ENCODE measurements at places on chromosomes 3 and 15.

DNA sequence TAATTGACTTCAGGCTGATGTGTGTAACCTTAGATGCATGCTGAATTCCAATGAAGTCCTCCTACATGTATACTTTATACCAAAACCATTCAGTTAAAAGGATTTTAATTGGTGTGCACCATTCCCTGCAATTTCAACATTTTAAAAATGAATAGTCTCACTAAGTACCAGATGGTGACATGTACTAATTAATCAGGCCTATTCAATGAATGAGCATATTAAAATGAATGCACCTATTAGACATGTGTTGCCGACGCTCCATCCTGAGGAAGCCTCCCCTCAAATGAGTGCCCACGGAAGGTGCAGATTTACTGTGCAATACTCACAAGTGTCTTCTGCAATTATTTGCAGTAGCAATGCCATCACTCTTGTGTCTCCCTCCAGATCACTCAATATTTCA lies 124.7 kb upstream of the TSPAN3 start:
- no peak for DNase-seq

- no peak for DNase-seq
These were observed 2.8 kb downstream of the FURIN start for GRCh38 chr15:90871139-90871715.

DNA sequence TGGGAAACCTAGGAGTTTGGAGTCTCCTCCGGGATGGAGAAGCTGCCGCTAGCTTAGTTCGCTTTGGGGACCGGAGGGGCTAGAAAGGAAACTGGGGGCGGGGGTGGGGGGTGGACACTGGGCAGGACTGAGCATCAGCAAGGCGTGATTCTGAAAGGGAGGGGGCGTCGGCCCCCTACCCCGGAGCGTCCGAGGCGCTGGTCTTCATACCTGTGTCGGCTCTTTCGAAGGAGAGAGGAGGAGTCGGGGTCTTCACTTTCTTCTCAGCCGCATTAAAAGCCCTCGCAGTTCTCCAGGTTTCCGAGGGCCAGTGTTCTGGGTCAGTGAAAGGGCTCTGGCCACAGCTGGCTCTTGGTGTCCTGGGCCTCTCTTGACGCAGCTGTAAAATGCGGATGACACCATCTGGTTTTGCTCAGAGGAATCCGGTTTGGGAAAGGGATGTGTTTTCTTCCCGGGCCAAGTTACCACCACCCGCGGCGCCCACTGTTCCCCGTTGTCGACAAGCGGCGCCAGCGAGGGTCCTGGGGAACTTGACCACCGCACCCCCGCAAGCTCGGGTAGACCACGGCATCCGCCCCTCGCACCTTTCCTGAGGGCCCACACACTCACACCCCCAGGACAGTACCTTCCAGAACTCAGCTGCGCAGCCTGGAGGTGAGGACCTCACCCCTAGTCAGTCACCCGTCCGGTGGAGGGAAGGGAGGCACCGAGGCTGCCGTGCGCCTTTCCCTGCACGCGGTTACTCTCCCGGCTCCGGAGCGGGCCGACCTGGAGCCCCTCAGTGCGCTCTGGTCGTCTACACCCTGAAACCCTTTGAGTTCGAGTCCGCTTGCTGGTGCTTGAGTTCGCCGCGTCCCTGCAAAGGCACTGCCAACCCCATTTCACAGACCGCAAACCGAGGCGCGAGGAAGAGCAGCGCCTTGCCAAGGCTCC lies 660 bp downstream of the CCK start:
- DNase-seq, result no peak

DNA sequence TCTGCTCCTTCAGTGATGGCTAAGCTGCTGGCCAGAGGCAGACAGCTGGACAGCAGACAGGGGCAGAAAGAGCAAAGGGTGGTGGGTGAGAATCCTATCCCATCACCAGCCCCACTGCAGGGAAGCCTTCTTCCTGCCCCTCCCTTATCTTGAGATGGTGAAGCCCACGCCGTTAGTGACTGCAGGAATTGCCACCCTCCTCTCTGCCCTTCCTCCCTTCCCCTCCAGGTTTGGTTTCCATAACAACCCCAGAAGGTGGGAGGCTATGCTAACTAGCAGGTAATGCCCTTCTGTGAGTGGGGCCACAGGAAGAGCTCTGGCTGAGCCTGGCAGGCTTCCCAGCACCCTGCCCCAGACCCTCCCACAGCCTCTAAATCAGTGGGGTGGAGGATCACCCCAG lies 32.8 kb downstream of the SCN5A start:
- DNase-seq, result no peak

- no peak for DNase-seq
These were observed 47.8 kb downstream of the ACAA1 start for GRCh38 chr3:38089163-38089562.

DNA sequence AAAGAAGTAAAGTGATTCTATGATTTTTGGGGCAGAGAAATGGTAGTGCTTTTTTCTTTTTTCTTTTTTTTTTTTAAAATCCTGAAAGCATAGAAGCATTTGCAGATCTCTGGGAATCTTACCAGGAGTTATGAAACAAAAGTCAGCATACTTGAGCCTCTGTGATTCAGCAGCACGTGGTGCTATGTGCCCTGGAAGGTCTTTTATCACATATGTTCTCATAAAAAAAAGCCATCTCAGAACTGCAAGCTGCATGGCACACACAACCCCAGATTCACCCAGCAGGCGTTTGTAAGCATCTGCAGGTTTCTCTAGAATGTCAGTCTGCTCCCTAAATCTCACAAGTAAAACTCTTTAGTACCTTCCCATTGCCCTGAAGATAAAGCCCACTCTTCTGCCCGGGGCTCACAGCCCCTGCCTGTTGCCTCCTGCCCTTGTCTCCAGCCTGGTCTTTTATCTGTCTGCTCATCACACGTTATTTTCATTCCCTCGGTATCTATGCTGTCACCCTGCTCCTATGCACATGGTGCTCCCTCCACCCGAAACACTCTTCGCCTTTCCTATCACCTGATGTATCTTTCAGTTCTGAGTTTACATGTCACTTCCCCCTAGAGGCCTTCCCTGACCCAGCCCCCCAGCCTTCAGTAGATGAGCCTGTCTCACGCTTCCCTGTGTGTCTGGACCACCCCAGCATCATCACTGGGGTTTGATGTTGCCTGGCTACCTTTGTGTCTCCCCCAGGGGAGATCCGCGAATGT lies 72.4 kb downstream of the CHDH start:
- no peak for DNase-seq
